ENCODE measurements at places on chromosomes 4 and X.

DNA sequence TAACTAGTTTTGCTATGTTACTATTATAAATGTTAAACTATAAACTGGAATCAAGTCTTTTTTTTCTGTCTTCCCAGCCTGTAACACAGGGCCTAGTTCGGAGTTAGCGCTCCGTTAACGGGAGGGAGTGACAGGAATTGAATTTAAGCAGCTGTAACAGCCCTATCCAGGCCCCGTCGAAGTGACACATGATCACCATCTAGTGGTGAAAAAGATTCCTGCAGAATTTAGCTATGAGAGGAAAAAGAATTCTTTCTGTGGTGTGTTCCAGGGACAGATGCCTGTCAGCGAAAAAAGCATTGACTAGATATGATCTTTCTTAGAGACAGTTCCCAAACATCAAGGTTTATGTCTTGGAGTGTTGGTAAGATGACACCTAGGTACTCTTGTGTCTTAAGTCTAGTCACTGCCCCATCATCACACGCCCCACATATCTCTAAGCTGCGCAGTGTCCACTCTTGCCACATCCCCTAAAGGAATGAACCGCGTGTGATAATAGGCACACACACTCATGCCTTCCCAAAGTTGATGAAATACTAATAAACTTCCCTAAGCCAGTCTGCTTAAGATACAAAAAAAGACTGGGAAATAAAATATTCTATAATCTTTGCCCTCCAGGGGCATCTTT is 2.1 kb downstream of the GAB3 start:
- DNase-seq: no peak

DNA sequence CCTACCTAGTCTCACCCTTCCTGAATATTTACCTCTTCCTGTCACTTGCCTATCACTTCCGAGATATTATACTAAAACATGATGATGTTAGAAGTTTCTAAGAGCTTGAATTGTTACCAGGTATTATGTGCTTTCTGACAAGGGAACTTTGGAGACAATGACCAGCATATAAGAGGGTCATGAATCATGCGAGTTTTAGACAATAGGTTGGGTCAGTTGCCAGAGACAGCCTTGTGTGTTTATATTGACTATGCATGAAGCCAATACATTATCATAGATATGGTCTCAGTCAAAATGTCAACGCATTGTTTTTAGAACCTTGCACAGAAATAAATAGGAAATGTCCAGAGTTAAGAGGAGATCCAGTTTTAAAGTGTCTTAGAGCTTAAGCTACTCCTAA is 116.8 kb downstream of the KLHL4 start:
- no peak for DNase-seq

- no peak for DNase-seq
Observed at GRCh38 chr4:168781341-168781740, 228.7 kb downstream of the CBR4 start.

- DNase-seq: no peak
Observed at GRCh38 chrX:40213092-40213491, 115.3 kb upstream of the BCOR start.

DNA sequence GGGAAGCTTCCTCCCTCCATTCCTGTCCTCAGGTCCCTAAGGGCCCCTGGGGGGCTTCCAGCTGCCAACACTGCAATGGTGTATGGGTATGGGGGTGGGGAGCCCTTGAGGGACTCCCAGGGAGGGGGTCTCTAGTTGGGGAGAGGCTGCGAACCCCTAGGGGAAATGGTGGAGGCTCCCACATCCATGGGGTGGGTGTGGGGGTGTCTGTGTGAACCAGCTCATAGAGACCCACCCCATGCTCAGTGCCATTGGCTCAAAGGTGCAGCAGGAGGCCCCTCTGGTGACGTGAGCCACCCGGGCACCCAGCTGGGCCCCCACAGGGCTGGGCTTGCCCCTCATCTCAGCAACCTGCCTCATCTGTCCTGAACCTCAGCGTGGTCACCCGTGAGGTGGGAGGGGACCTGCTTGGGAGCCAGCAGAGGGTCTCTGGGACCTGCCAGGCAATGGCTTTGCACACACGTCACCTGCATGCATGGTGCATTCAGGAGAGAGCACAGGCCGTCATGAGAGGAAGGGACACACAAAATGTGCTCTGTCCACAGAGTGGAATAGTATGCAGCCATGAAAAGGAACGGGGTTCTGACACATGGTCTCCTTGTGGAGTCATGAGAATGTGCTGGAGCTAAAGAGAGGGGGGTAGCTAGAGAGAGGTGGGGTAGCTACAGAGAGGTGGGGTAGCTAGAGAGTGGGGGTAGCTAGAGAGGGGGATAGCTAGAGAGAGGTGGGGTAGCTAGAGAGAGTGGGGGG is 22.7 kb upstream of the PLCXD1 start:
- DNase-seq: no peak

- peak; percentile 1 for DNase-seq
Observed at GRCh38 chrX:3811331-3812311, 98.2 kb upstream of the PRKX start.

- no peak for DNase-seq
Observed at GRCh38 chrX:75229774-75230173, 44.1 kb upstream of the UPRT start.

GRCh38 chr4:150010525-150011126 is 67.6 kb upstream of the DCLK2 start:
- no peak for DNase-seq

- DNase-seq: no peak
Observed at GRCh38 chr4:173990126-173990868, 293.2 kb downstream of the FBXO8 start.

DNA sequence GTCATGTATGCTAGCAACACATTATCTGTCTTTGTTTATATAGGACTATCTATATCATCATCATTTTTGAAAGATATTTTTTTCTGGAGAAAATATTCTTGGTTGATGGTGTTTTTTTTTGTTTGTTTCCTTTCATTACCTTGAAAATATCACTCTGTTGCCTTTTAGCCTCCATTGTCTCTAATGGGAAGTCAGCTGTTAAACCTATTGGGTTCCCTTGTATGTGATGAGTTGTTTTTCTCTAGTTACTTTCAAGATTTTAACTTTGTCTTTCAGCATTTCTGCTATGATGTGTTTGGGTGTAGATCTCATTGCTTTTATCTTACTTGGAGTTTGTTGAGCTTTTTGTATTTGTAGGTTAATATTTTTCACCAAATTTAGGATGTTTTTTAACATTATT is 124.4 kb downstream of the EDA start:
- DNase-seq: no peak
